Vagina (tissue), 2 donors: ENCODE measurements at places on chromosomes 7 and 10. TPM values are rescaled to one million over a fixed set of nuclear protein-coding genes. Genes with fewer than 3 reads are reported as not detected.
A peak's percentile ranks its signal among the peaks of the same experiment; 100 is the strongest.

DNA sequence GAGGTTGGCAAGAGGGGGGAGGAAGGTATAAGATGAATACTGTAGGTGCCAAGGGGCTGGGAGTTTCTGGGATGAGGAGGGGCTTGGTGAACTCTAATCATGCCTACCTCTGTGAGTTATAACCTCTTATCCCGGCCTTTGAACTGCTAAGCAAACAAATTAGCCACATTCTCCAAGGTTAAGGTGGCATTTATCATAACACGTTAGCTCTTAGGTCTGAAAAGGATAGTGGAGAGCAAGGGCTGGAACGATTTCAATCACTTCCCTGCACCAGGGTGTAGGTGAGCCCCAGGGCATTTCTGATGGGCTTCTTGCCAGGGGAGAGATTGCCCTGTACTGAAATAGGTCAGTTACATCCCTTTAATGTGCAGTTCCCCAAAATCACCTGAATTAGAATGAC, 28.6 kb upstream of the DMBT1 start:
- no peak for DNase-seq

GRCh38 chr7:139393621-139394211, 34.0 kb downstream of the LUC7L2 start:
- DNase-seq: no peak

GRCh38 chr7:22630069-22630468, 96.9 kb upstream of the IL6 start:
- DNase-seq: no peak

- DNase-seq: no peak
Observed at GRCh38 chr7:153066711-153067110, 307.2 kb downstream of the ACTR3B start.

GRCh38 chr7:157675427-157675927, 338.7 kb downstream of the DNAJB6 start:
- DNase-seq: no peak

GRCh38 chr7:12436896-12437535, 33.4 kb upstream of the VWDE start:
- DNase-seq: no peak

Gene HYAL4
- total RNA-seq: 0.49 TPM

Gene NSUN6
- 11.5 TPM for total RNA-seq

- DNase-seq: no peak
Observed at GRCh38 chr7:148148456-148148855, 442.1 kb upstream of the C7orf33 start.

DNA sequence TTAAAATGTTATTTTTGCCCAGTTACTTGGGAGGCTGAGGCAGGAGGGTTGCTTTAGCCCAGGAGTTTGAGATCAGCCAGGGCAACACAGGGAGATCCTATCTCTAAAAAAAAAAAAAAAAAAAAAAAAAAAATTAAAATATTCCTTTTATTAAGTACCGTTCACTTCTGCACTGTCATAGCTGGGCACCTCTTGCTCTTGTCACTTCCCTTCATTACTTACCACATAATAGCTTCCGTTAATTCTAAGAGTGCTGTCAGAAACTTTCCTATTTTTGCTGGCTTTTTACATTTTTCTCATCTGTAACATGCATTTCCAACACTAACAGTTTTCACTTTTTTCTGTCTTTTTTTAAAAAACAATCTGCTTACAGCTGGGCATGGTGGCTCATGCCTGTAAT, 132.9 kb downstream of the PIP4K2A start:
- no peak for DNase-seq

GRCh38 chr7:140416560-140416959, 12.7 kb downstream of the RAB19 start:
- DNase-seq: no peak

Gene SKAP2
- 12.8 TPM for total RNA-seq

- no peak for DNase-seq
Observed at GRCh38 chr10:59672150-59672875, 37.3 kb downstream of the SLC16A9 start.

DNA sequence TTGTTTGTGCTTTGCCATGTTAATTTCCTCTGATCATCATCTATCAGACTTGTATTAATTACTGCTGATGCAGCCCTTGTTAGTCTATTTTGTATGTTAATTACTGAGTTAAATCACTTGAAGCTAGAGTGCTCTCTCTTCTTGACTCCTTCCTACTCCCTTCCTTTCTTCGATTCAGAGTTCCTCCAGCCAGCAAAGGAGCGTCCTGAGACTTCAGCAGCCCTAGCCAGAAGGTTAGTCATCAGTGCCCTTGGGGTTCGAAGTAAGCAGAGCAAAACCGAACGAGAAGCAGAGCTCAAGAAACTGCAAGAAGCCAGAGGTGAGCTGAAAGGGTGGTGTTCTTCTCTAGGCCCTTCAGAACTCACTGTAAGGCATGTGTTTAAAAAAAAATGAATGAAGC, 32.1 kb downstream of the LOXL4 start:
- no peak for DNase-seq

Gene UNCX
- total RNA-seq: not detected

GRCh38 chr7:93036149-93036640, 81.6 kb downstream of the SAMD9 start:
- DNase-seq: no peak

DNA sequence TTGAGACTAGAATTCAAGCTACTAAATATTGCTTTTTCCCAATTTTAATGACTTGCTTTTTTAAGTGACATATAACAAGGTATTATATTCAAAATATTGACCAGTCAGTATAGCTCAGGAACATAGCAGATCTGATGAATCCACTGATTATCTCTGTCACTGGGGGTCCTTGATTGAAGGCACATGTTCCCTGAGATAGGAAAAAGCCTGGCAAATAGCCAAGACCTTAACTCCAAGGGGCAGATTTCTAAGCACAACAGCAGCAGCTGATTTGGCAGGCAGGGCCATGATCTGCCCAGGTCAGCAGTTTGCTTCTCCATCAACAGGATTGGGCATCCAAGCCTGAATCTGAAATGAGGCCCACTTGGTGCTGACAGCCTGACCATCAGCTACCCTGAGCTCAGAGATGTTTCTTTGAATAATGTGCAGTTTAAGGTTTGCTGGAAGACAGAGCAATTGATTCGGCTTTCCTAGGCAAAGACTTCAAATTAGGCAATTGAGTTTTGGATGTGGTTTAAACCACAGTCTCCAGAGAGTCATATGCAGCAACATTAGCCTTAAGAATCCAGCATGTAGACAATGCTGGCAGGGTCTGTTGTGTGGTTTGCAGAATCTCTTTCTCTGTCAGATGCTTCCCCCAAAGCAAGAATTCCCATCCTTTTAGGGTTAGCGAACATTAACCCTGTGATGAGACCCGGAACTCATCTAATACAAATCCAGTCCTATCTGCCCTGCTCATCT, 352.6 kb downstream of the ADRA2A start:
- no peak for DNase-seq

- DNase-seq: no peak
Observed at GRCh38 chr10:75405598-75406461, 4.3 kb upstream of the ZNF503 start.

GRCh38 chr7:36653008-36653662, 71.2 kb downstream of the AOAH start:
- DNase-seq: no peak

DNA sequence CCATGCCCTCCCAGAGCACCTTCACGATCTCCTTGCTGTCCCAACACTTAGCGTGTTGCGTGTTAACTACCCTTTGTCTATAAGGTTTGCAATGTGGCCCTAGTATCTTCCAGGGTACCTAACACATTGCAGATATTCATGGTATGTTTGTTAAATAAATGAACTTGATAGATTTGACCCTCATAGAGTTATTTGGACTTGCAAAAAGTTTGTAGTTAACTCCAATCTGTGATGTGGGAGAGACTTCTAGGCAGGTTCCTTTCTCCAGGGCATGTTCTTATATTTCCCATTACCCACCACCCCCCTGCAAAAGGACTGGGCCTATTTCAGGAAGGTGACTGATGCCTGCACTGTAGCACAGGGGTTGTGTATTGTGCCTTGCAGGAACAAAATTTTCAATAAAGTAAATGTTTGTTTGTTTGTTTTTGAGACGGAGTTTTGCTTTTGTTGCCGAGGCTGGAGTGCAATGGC, 612 bp downstream of the HILPDA start:
- DNase-seq: no peak

GRCh38 chr10:124389613-124390361, 28.9 kb downstream of the OAT start:
- DNase-seq: no peak

Gene CPA5
- not detected for total RNA-seq

Gene HTRA1
- total RNA-seq: 116 TPM

DNA sequence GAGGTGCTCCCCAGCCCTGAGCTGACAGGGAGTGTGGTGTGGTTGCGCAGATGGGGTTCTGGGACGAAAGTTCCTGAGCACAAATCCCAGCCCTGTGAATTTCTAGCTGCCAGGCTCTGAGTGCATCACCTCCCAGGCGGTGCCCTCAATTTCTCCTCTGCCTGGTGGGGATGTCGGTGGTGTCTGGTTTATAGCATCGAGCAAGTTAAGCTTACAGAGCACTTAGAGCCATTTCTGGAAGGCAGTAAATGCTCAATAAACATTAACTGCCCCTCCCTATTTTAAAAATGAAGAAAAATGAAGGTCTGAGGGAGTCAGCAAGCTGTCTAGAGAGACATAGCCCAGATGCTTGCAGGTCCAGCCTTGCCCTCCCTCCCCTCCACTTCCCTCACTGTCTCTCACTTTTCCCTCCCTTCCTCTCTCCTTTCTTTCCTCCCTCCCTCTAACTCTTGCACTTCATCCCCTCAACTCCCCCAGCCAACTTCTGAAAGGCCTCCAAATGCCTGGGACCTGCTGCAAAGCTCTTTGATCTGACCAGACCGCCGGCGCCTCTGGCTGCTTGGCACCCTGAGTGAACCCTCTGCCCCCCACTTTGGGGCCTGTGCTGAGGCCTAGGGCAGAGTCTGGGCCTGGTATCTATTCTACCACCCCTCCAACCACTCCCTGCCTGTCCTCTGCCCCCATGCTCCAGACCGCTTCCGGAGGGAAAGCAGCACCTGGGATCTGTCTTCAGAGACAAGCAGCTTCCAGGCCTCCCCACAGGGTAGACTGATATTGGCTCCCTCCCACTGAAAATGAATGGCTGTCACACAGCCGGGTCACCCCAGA, 438.3 kb downstream of the RPS24 start:
- peak; percentile 72 for DNase-seq

DNA sequence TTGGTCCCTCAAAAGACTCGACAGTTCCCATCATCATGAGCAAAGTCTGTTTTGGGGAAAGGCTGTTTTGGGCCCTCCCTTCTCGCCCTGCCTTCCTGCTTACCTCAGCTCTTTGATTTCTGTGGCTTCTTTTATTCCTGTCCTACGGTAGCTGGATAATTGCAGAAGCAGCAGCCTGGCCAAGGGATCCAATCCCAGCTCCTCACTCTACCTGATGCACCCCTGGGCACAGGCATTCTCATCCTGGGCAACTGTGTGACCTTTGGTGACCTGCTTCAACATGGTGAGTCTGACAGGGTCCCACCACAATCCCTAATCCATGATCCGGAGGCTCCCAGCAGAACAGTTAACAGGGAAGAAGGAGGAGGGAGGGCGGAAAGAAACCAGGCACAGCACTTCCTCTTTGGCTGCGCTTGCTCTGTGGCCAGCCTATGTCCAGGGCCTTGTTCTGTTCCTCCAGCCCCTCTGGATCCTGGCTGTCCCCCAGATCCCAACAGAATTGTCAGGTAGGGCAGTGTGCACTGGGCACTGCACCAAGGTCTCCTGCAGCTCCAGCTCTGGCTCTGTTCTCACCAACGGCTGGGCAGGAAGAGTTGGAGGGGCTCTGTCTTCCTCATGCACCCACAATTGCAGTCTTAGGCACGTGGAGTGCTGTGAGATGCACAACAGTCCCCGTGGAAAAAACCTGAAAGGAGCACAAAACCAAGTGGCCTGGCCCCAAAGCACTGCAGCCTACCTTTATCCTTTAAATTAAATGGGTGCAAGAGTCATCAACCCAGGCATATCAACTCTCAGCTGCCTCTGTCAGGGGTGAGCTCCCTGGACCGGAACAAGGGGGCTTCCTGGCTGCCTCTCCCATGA, 144.4 kb downstream of the PTPN20 start:
- DNase-seq: peak; percentile 81

Gene ARHGEF35
- total RNA-seq: 8.3 TPM

DNA sequence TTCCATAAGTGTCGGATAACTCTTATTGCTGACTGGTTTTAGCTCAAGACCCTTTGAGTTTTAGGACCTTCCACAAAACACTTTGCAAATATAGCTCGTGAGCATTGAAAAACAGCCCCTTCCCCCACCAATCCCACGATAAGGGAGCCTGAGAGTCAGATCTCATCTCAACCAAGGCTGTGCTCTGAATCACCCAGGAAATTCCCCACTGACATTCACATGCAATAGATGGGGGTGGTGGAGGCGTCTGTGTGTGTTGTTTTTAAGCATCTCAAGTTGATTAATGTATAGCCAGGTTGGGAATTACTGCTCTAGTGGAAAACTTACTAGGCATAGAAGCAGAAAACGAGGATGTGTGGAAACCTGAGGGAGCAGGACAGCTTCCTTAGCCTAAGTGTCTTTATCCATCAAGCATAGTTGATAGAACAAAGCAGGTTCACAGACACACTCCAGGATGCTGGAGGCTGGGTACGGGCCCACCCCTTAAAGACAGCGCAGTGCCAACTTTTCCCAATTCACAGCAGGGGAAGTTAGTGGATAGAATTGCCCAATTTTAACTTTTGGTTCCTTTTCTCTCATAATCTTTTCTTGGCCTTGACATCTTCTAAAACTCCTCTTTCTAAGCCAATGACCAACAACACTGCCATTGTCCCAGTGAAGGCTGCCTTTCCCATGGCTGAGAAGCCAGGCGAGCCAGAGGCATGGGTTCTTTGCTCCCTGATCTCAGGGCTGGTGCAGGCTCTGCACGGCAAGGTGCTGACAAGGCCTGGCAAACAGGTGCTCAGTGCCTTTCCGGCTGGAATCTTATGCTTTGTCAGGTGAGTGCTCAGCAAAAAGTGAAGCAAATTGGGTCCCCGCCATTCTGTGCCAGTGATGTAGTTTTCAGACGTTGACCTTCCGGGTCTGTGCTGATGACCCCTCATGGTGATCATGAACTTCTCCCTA, 98.5 kb upstream of the INSIG1 start:
- DNase-seq: no peak

GRCh38 chr7:35446091-35446490, 192.2 kb upstream of the TBX20 start:
- DNase-seq: no peak

Gene TUBB8
- not detected for total RNA-seq

Gene CPEB3
- 8.8 TPM for total RNA-seq
